ENCODE measurements at places on chromosomes 4 and X.

DNA sequence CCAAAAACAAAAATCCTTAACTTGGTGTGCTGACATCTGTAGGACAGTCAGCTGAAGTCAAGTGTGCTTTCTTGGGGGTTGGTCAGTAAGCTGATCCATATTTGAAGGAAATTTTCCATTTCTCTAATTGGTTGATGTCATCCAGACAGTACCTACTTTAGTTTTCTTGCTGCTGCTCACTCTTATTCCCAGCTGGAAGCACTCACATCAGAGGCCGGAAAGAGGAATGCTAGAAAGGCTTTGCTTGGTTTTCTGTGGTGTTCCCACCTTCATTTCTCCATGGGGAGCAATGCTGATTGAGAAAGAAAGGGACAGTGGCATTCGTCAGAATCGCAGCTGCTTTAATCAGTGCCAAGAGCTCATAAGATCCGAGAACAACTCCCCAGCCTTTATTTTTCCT lies 227.0 kb downstream of the C4orf33 start:
- DNase-seq, result no peak

DNA sequence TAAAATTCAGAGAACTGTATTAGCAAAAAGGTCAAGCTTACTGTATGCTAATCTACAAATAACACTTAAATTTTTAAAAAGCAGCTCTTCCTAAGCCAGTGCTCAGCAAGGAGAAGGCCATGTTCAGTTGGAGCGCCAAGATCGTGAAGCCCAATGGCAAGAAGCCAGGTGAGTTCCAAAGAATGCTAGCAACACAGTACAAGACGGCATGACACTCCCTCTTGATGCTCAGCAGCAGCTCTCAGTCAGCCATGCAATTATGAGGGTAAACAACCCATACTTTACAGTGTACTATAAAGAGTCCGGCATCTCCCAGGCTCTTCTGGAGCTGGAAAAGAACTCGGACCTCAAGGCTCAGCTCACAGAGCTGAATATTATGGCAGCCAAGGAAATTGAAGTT lies 34.9 kb downstream of the STX18 start:
- no peak for DNase-seq

- DNase-seq, result no peak
Observed at GRCh38 chr4:127843704-127844600, 36.7 kb upstream of the PLK4 start.

DNA sequence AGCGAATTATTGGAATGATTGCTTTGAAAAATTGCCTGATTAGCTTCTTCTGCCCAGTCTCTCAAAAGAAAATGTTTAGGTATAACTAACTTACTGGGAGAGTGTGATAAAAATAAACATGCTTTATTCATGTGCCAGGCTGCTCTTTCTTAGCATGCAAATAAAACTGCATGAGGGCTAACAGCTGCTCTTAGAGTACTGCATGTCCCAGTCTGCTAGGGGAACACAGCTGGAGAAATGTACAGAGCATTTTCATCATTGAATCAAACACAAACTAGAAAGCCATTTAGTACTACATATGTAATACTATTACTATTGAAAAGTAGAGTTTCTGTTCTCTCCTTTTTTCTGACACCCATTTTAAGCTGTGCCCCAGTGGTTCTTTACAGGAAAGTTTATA lies 726.0 kb downstream of the GRID2 start:
- DNase-seq, result no peak

DNA sequence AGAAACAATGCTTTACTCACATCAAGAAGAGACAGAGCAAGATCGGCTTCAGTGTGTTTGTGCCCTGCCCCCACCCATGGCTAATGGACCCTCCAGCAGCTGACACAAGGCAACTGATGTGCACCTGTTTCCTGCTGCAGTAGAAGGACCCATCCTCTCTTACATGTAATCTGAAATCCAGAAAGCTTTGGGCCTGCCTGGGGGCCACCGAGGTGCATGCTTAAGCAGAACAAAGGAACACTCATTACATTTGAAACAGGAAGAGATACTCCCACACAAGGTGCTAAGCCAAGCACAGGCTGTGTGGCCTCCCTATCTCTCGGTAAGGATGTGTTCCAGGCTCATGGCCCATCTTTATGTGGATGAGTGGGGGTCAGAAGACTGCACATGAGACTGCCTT lies 338.0 kb downstream of the SPOCK3 start:
- no peak for DNase-seq
